ENCODE measurements at places on chromosomes 5 and 9.

GRCh38 chr9:121221664-121222055 is 20.0 kb upstream of the RAB14 start:
- no peak for DNase-seq

- DNase-seq = no peak
These were observed 147.3 kb downstream of the TTLL11 start for GRCh38 chr9:121945849-121946248.

GRCh38 chr9:98971168-98971914 is 27.6 kb downstream of the COL15A1 start:
- DNase-seq = no peak

GRCh38 chr5:95076395-95077185 is 208.3 kb downstream of the MCTP1 start:
- no peak for DNase-seq

- DNase-seq = no peak
These were observed 13.1 kb upstream of the ATP6V1G1 start for GRCh38 chr9:114574438-114574837.

- DNase-seq = no peak
These were observed 2.3 kb upstream of the OTULINL start for GRCh38 chr5:14579246-14579645.

- DNase-seq = no peak
These were observed 75.3 kb downstream of the MACROH2A1 start for GRCh38 chr5:135323701-135324132.

- DNase-seq = no peak
These were observed 80.5 kb downstream of the RFK start for GRCh38 chr9:76313771-76314170.

GRCh38 chr9:99356512-99356971 is 134.5 kb downstream of the SEC61B start:
- DNase-seq = no peak

DNA sequence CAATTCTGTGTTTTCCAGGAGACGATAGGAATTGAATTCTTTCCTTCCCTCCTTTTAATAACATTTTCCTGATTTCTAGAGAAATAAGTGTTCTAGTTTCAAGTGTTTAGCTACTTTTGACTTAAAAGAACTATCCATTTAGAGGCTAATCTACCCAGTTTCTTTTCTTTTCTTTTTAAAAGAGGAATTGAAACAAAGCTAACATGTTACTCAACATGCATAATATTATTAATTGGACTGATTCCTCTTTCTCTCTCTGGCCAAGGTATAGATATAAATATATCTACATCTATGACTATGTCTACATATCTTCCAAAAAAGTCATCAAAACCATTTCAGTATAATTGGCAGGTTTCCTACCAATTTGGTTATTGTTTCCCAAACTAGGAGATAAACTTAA is 309.8 kb downstream of the TRPM3 start:
- DNase-seq = no peak

DNA sequence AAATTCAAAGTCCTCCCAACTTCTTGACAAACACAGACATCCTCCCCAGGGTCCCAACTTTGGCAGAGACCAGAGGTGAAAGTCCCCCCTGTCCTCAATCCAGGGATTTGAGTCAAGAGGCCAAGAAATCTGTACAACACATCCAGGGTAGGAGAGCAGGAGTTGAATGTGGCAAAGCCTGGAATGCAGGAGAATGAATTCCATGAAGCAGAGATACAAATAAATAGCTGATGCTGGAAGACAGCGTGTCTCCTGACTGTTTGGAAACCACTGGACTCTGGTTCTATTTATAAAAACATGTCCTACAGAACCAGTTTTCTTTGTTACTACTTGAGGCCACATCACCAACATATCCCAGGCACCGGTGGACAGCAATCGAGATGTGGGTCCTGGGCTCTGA is 43.7 kb upstream of the SLIT3 start:
- DNase-seq = no peak

- DNase-seq = no peak
These were observed 468.2 kb downstream of the ARHGEF28 start for GRCh38 chr5:74094096-74094781.

DNA sequence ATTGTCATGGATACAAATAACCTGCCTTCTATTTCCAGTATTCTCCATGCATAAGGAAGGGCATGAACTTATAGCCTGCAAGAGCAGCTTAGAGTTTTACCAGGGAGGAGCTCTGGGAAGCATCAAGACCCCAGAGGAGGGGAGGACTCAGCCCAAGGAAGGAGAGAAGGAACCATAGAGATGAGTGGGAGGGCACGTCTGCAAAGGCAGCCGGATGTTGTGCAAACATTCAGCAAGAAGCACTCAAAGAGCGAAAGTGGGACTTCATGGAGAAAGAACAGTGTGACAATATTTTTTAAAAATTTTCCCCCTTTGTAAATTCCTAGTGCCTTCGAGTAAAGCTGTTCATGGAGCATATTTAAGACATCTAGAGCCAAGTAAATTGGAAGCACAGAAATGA is 270.1 kb upstream of the PTGER4 start:
- no peak for DNase-seq

GRCh38 chr5:53403291-53403690 is 77.1 kb upstream of the FST start:
- no peak for DNase-seq

All from activated CD8-positive, alpha-beta memory T cell treated with anti-CD3 and anti-CD28 coated beads, Interleukin-2, amount 50 U/mL, for 4 hours (primary cell).